ENCODE measurements at places on chromosomes 2 and 18.

GRCh38 chr2:132902626-132903025 is 232.6 kb upstream of the LYPD1 start:
- no peak for DNase-seq

- peak; percentile 39 for DNase-seq
Measured at GRCh38 chr2:16625201-16625729, 40.4 kb downstream of the CYRIA start.

- DNase-seq, result no peak
Measured at GRCh38 chr2:240817496-240818292, 2.3 kb downstream of the KIF1A start.

DNA sequence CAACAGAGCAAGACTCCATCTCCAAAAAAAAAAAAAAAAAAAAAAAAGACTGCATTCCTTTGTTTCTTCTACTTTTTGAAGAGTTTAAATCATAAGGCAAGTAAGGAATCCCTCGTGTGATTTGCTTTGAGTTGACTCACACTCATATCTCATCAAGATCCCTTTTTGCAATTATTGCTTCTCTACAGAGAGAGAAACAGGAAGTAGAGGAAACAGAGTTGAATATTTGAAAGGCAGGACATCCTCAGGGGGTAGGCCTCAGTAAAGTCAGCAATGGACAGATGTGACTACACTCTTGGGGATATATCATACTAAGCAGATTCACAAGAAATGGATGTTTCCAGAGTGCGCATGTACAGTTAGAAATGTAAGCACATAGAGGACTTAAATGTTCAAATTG is 11.2 kb upstream of the EFR3B start:
- DNase-seq, result no peak

GRCh38 chr2:26075173-26075572 is 41.3 kb downstream of the RAB10 start:
- DNase-seq, result no peak

DNA sequence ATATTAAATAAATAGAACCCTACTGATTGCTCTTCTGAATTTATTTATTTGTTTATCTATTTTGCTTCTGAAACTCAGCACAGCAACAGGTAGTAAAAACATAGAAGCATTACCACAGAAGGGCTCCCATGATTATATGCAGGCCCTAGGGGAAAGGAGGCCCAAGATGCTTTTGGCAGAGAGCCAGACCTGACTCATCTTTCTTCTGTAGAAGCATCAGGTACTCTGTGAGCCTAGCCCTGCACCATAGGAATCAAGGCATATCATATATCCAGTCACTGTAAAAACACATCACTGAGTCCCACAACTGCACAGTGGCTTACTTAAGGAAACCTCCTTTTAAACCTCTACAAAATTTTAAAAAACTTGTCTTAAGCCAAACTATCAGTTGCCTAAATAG is 1.8 kb downstream of the SCN9A start:
- DNase-seq, result no peak
